Mucosa of descending colon (tissue), 3 donors: ENCODE measurements at places on chromosomes 13 and 19. TPM values are rescaled to one million over a fixed set of nuclear protein-coding genes. Genes with fewer than 3 reads are reported as not detected.

TPRX1 gene
- not detected for total RNA-seq

ZGLP1 gene
- 4.0 TPM for total RNA-seq

DNAJC15 gene
- 15.9 TPM for total RNA-seq

CYP2A6 gene
- total RNA-seq: not detected

WIZ gene
- 39.9 TPM for total RNA-seq

CYP4F12 gene
- 62.8 TPM for total RNA-seq

DAND5 gene
- 1.1 TPM for total RNA-seq

ZNF730 gene
- 0.60 TPM for total RNA-seq

TMEM145 gene
- 0.17 TPM for total RNA-seq

CGB1 gene
- total RNA-seq: not detected

CATSPERD gene
- total RNA-seq: not detected

CEACAM6 gene
- 1,767 TPM for total RNA-seq

FEM1A gene
- total RNA-seq: 10.5 TPM

SPC24 gene
- 3.8 TPM for total RNA-seq

NLRP5 gene
- total RNA-seq: not detected
